ENCODE measurements at places on chromosomes 5 and 9. TPM values are rescaled to one million over a fixed set of nuclear protein-coding genes. Genes with fewer than 3 reads are reported as not detected.

Gene NRARP
- total RNA-seq: 0.61 TPM

Gene GDA
- total RNA-seq: not detected

DNA sequence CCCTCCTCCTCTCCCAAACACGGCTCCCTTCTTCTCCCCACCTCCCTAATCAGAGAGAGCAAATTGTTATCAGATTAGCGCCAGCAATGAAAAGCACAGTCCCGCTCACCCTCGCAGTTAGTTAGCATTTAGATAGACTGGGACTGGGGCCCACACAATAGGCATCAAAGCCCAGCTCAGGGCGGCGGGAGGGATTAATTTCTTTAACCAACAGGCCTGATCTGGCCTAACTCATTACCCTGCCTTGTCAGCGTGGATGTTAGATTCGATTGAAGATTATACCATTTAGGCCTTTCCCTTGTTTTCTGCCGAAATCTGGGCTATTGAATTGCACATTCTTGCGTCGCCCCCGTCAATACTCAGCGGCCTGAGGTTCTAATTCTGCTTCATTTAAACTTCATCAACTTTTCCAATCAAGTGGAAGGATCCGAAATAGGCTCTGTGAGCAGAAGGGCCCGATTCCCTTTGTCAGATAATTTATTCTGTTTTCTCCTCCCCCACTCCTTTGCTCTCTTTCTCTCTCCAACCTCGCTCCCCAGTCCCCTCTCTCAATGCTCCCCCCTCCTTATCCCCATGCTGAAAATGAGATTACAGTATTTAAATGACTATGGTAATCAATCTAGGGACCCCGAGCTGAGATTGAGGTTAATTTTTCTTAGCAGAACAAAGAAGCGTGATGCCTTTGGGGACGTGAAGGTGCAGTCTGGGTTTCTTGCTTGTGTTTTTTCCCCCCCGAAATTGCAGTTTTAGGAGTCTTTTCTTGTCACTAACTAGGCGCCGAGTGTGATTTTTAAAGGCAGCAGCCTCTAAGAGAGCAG lies 15.1 kb downstream of the CFAP77 start:
- no peak for DNase-seq

GRCh38 chr5:77301447-77301883 lies 91.0 kb downstream of the PDE8B start:
- DNase-seq: no peak
